ENCODE measurements at places on chromosomes 6 and 20. TPM values are rescaled to one million over a fixed set of nuclear protein-coding genes. Genes with fewer than 3 reads are reported as not detected.
A peak's percentile ranks its signal among the peaks of the same experiment; 100 is the strongest.

- no peak for DNase-seq
Measured at GRCh38 chr20:61260905-61261304, 8.8 kb downstream of the CDH4 start.

Gene CAPN11
- 0.23 TPM for total RNA-seq

DNA sequence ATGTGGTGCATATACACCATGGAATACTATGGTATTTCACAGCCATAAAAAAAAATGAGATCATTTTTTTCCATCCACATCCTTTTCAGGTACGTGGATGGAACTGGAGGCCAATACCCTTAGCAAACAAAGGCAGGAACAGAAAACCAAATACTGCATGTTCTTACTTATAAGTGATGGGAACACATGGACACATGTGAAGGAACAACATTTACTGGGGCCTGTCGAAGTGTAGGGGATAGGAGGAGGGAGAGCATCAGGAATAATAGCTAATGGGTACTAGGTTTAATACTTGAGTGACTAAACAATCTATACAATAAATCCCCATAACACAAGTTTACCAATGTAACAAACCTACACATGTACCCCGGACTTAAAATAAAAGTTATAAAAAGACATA lies 30.5 kb downstream of the CCN2 start:
- no peak for DNase-seq

Gene SEL1L2
- 2.7 TPM for total RNA-seq

DNA sequence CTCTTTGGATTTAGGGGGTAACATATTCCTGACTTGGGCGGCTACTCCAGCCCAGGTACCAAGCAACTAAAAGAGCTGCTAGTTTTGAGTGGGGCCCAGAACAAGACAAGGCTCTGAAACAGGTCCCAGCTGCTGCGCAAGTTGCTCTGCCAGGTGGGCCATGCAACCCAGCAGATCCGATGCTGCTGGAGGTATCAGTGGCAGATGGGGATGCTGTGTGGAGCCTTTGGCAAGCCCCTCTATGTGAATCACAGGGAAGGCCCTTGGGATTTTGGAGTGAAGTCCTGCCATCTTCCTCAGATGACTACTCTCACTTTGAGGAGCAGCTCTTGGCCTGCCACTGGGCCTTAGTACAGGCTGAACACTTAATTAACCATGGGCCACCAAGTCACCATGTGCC lies 43.7 kb upstream of the VSX1 start:
- no peak for DNase-seq

DNA sequence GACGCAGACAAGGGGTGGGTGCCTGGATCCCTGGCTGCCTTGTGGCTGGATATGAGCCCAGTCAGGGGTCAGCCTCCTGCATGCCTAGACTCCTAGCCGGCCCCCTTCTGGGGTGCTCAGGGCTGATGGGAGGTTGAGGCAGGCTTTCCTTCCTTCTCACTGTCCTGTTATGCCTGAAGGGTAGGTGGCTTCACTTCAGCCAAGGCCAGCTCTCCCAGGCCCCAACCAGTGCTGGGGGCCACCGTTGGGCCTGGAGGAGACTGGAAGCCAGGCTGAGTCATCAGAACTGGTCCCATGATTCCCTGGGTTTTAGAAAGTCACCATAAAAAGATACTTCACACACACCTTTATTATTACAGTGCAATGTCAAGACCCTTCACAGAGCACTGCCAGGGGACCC lies 2.9 kb upstream of the POU5F1 start:
- no peak for DNase-seq

Gene EIF2S2
- 53.8 TPM for total RNA-seq

Gene EPHA7
- total RNA-seq = 4.0 TPM

- DNase-seq = peak; percentile 68
Measured at GRCh38 chr6:125944434-125944816, 12.1 kb upstream of the HINT3 start.

Gene WFDC12
- total RNA-seq = not detected

DNA sequence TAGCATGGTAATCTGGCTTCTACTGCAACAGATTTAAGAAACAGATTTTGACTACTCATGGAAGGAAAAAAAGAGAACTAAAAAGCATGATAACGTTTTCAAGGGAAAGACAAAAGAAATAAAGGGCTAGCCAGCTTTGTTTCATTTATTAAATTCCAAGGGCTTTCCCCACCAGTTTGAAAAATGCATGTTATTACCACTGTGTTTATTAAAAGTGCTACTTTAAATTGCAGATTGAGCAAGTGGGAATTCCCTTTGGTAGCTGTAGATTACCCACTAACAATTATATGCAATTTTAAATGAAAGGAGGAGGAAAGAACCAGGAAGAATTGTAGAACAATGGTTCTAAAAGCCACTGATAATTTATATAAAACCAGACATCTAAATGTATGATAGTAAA lies 40.6 kb upstream of the NHSL1 start:
- no peak for DNase-seq

DNA sequence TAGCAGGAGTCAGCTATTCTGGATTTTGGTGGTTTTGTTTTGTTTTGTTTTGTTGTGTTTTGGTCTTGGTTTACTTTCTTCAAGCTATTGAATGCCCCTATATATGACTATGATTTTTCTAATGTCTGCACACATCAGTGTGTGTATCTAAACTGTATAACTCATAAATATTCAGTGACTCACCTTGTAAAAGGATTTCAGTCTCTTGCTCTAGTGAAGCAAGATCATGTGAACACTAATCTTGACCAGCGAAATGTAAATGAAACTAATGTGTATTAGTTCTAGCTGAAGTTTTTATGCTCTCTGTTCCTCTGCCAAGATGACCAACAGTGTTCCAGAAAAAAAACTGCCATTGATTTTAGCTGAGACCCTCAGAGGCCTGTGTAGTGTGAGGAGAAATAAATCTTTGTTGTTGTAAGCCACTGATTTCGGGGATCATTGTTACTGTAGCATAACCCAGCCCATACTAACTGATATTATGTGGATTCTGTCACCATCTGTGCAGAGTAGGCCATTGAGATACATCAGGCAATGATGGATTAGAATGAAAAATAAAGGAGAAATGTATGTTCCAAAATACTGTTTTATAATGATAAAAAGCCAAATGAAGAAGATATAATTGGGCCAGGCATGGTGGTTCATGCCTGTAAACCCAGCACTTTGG lies 11.5 kb upstream of the BTBD9 start:
- no peak for DNase-seq

GRCh38 chr6:150721418-150722266 lies 122.0 kb downstream of the PLEKHG1 start:
- DNase-seq = no peak

DNA sequence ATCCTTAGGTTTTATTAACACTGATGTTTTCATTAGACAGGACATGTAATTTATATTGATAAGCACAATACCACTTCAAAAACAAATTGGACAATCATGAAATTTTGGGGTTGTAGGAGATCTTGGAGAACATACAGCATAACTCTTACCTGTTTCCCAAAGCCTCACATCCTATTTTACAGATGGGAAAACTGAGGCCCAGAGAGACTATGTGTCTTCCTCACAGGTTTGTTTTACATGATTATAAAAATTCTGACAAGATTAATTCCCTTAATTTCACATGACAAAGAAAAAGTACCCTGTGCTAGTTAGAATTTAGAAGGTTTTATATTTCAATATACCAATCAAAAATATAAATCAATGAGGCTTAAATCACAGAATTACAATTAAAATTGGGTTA lies 145.5 kb downstream of the GMDS start:
- DNase-seq = no peak

- no peak for DNase-seq
Measured at GRCh38 chr20:41061155-41061554, 32.5 kb downstream of the TOP1 start.

DNA sequence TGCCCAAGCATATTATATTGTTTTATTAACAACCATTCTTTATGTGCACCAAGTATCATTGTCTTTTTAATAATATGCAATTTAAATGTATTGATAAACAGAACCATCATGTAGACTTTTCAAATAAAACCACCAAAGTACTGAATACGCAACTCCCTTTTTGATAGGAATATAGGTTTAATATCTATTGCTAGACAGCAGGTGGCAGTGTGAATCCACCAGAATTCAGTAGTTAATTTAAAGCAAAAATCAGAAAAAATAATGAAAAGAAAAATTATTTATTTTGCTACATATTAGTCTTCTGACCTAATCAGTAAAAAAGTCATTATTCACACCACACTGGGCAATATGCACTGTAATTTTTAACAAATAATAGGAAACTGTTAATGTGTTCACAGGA lies 143.7 kb downstream of the KLHL32 start:
- DNase-seq = no peak

Gene TINAG
- 0.52 TPM for total RNA-seq

GRCh38 chr6:51844336-51844735 lies 243.1 kb downstream of the PKHD1 start:
- DNase-seq = no peak

GRCh38 chr20:18138266-18138582 lies 561 bp downstream of the KAT14 start:
- no peak for DNase-seq

Gene HDGFL1
- not detected for total RNA-seq

DNA sequence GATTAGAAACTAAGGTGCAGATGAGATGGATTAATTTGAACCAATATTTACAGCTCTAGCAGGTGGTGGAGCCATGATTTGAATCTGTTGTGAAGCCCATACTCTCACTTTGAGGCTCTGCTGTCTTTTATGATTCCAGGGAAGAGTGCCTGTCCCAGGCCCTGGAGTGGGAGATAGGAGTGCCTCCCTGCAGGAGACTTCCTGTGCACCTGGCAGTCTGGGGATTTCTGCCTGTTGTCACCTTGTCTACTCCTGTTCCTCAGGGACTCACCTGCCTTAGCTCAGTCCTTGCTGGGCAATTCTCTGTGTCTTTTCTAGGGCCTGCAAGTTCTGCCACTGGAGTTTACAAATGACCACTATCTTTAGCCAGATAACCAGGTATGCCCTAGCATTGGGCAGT lies 46.3 kb downstream of the SCAND1 start:
- no peak for DNase-seq

- DNase-seq = no peak
Measured at GRCh38 chr6:34386316-34387137, 5.9 kb downstream of the NUDT3 start.

GRCh38 chr6:27383481-27383880 lies 5.1 kb upstream of the ZNF391 start:
- DNase-seq = no peak

DNA sequence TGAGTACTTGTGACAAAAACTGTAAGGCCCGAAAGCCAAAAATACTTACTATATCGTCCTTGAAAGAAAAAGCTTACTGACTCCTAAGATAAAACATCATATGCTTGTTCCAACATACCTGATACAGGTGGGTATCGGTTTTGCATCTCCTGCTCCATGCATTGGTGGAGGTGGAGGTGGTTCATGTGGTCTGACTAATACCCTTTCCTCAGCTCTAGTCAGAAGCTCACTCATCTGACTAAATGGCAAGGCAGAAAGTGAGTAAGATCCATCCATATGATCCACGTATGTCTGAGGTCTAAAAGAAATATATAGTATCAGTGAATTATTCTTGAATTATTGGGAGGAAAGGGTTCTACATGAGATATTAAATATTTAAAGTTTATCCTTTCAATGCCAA lies 76.2 kb downstream of the WASF1 start:
- DNase-seq = no peak

DNA sequence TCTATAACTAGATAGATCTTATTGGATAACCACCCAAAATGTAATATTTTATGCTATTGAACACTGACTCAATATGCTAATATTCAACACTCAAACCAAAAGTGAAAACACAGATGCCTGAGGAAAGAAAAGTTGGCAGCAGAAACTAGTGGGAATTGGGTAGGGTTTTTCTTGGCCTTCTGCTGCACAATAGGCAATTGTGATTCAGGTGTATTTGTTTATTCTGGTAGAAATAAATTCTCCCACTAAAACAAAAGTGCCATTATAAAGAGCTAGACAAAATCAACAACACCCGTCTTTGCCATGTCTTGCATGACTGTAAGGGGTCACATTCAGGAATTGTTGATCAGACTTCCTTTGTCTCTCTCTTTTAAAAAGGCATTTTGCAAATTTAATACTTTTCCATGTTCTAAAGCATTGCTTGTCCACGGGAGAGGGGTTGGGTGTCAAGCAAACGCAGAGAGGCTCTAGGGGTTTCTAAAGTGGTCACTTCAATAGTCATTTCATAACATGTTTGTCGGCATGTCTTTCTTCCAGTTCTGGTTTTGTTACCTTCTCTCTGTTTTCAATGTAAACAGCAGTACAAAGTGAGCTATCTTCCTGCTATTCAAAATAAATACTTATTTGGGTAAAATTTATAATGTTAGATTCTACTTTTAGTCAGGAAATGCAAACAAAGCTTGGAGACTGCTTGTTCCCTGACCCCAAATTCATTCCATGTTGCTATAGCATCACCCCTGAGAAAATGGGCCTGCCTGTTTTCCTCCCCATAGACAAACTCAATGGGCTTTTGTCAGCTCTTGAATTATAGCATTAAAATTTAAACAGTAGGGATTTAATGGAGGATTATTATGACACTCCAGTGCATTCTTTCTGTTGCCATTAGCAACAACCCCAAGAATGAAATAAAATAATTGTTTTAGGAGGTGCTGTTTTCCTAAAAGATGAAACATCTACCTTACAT lies 217.0 kb upstream of the CCN2 start:
- no peak for DNase-seq

GRCh38 chr6:119348748-119349360 lies 707 bp downstream of the MAN1A1 start:
- DNase-seq = peak; percentile 29

DNA sequence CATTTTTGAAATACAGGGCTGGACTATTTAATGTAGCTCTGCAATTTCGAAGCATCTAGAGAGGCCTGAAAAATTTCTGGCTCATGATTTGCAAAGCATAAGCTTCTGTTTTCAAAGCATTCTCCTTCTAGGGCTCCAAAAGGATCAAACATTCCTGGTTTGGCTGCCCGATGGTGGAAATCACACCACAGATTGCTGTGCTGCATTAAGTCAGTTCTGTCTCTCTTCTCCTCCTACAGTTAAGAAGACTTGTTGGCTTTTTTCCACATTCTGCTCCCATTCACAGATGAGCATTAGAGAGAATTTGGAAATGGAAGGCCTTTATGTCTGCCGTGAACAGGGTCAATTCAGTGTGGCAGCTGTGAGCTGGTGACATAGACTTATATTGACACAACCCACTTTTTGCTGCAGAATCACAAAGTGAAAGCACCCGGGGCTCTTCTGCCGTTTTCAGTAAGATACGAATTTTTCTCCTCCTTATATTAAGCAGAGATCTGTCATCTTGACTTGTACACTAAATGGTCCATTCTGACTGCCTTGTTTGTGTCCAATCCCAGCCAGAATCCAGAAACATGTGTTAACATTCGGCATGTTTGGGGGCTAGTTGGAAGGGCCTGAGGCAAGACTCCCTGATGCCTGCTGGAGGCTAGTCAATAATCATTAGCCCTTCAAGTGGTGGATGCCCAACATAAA lies 330.8 kb upstream of the DEFB112 start:
- no peak for DNase-seq

DNA sequence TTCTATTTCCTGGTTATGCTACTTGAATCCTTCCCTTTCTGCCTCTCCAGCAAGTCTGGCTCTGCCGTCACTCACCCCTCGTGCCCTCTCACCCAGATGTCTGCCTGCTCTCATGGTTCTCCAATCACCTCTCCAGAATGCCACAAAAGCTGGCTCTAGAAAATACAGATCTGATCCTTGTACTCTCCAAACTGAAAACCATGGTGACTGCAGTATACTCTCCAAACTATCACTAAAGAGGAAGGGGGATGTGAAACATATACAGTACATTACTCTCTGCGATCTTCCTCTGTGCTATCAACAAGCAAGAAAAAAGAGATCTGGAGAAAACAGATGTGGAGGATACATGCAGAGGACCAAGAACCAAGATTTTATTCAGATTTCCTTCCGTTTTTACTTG lies 91.1 kb downstream of the ATXN1 start:
- DNase-seq = peak; percentile 56

Gene BHLHE23
- not detected for total RNA-seq

- DNase-seq = no peak
Measured at GRCh38 chr6:133740816-133741215, 148.1 kb upstream of the TCF21 start.

Measured in heart left ventricle (tissue), 16 donors.